ENCODE measurements at places on chromosomes 12 and 14. TPM values are rescaled to one million over a fixed set of nuclear protein-coding genes. Genes with fewer than 3 reads are reported as not detected.

The TSPAN19 gene
- not detected for total RNA-seq

The ENDOU gene
- not detected for total RNA-seq

The PZP gene
- not detected for total RNA-seq

The IFNG-AS1 gene
- 4.0 TPM for total RNA-seq

The CLEC2B gene
- 101 TPM for total RNA-seq

The RITA1 gene
- total RNA-seq, result 16.0 TPM

The KCNK10 gene
- total RNA-seq, result not detected

The AGAP2 gene
- 74.6 TPM for total RNA-seq

The TAS2R43 gene
- 0.35 TPM for total RNA-seq
